ENCODE measurements at places on chromosomes 1 and 21. TPM values are rescaled to one million over a fixed set of nuclear protein-coding genes. Genes with fewer than 3 reads are reported as not detected.

DNA sequence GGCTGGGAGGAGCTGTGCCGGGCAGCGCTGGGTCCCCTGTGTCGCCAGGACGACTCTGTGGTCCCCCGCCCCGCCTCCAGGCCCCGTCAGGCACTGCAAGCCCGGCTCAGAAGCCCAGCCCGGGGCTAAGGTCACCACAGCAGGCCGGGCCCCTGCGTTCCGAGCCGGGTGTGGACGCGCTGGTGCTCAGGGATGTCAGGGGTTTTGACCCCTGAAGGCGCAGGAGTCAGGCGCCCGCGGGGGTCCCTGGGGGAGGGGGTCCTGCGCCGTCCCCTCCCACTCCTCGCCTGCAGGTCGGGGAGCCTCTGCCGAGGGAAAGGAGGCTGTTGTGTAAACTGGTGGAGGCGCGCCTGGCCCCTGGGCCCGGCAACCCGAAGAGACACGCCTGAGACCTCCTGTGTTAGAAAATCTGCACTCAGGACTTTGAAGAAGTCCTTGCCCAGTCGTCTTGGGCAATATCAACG is 23.7 kb upstream of the TMEM54 start:
- DNase-seq = no peak

GRCh38 chr1:205668951-205669340 is 11.4 kb downstream of the SLC45A3 start:
- DNase-seq = no peak

DNA sequence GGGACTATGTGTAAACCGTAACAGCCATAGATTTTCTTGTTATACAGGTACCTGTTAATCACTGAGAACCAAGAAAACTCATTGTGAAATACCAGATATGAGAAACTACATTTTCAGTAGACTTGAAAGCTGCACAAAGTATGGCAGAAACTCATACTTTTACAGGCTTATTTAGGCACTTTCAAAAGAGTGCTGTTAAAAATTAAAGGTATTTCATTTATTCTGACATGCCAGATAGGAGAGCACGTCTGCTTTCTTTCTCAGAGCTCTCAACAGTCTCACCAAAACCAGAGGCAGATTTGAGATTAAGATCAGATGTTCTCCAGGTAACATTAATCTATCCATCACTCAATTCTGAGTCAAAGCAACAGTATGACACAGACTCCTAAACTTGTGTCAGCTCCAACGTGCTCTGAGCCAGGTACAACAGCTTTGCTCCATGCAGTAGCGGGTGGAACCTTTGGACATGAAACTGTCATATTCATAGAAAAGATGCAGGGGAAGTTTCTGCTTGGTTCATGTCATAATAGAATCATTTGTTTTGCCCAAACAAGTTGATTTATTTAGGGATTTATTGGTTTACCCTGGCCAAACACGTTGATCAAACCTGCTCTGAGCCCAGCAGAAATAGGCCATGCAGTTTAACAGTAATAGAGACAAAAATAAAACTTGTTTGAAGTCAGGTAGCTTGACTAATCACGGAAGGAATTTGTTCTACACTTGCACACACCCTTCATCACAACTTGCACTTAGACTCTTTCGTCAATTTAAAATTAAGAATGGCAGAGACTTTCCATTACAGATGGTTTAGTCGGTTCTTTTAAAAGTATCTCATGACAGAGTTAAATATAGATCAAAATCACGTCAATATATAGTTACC is 20.8 kb upstream of the TSNAX start:
- DNase-seq = no peak

DNA sequence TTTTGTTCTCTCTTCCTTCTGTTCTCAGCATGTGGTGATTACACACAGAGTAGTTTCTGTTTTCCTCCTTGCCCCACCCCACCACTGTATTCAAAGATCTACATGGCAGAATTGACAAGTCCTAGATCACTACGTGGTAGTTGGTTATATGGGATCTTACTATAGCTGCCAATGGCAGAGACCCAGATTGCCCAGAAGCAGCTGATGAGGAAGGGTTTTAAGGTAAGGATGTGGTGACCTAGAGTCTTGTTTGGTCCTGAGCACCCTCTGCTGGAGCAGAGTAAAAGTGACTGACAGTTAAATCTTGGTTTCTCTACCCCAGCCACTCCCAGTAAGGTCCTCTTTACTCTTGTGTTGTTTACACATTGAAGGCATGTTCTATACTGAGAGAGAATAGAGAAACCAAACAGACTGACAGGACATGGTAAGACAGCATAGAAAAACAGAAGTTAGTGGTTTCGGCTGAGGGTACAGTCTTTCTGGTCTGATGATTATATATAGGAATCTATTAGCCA is 22.8 kb upstream of the STRIP1 start:
- DNase-seq = peak; percentile 73

DNA sequence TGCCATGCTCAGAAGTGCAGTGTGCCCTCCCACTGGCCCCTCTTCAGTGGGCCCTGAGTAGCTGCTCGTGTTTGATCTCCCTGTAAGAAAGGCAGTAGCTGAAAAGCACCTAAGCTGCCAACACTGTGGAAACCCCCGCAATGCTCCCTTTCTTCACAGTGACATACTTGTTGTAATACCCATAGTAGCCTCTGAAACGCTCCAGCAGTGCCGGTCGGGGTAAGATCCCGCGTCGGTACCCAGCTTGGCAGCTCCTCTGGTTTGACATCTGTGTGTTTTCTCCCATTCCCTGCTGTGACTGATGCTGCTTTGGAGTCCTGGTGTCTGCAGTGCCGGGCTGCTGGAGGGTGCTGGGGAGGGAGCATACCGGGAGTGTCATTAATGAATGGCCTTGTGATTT is 3.6 kb downstream of the CHAF1B start:
- DNase-seq = peak; percentile 54

DNA sequence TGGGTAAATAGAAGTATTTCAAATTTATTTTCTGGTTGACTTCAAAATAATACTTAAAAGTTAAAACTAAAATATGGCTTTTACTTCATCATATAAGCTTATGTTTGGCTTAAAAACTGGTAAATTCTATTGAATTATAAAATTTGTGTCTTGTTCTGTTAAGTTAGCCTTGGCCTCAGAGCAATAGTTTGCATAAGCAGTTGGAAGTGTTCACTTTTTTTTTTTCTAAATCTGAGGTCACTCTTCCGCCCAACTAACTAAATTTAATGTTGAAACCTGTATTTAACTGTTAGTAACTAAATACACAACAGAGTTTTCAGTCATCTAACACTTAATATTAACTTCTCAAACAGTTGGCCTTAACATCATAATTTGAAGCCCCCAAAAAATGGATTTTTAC is 871.7 kb upstream of the ADAMTS5 start:
- no peak for DNase-seq

DNA sequence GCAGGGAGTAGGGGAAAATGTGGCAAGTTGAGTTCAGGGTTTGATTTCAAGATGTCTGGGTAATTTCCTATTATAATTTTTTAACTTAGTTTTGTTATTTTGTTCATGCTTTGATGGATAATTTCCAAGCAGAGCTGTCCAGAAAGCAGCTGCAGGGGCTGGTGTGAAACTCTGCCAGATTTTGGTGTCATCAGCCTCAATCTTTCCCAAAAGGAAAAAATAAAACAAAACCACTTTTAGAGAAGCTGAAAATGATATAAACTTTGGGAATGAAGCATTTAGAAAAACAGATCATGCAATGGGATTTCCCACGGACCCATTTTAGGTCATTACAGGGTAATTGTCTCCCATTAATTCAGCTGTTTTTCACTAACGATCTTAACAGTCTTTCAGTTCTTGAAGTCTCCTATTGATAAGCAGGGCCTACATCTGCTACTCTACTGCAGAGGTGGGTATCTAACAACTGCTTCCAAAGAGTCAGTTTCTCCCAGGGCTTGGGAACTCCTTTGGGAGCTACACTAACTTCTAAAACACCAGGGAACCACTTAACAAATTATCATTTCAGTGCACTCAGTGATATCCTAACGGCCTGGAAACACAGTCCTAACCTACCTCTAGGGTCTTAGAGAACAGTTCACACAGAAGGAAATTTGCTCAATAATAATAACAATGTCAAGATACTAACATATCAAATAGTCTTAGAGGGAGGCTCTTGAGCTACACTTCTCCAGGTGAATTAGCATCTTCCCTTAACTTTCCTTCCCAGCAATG is 12.3 kb downstream of the ZNF436 start:
- no peak for DNase-seq

Gene LIN28A
- not detected for total RNA-seq
